Activated T-helper 2 cell treated with anti-CD3 and anti-CD28 coated beads, Interferon-gamma antibody, Interleukin-2, Interleukin-4, amounts not matched to agents 10 μg/mL and 5 μg/mL and 100 μg/mL, durations not matched to agents 14 hours and 24 hours and 36 hours (primary cell): ENCODE measurements at places on chromosomes 3 and 15.

GRCh38 chr15:33722005-33722672, 246.2 kb upstream of the CHRM5 start:
- DNase-seq: no peak

DNA sequence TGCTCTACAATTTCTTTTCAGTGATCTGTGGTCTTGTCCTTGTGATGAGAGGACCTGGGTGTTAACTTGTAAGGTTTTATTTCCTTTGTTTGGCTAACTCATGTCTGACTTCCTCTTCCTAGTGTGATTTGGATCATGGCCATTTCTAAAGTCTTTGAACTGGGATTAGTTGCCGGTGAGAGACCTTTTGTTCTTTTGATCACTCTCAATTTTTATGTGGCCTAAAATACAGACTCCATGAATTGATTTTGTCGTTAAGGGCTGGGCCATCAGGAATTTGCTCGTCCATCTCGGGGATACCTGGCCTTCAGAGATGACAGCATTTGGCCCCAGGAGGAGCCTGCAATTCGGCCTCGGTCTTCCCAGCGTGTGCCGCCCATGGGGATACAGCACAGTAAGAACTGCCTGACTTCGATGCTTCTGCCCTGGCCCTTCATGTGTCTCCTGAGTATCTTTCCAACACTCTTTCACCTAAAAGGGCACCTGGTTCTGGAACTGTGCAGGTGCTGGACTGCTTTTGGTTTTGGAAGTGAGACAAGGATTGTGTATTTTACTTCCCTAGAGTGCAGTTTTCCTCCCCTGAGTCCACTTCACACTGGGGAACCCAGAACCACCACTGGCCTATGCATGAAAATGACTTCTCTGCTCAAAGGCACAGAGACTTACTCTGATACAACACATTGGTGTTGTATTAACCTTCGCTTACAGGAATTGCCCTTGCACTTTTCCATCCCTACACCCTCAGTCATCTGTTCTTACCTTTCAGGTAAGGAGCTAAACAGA, 13.1 kb upstream of the LRRC2 start:
- DNase-seq: no peak

GRCh38 chr3:83457551-83457950, 1501.2 kb upstream of the CADM2 start:
- no peak for DNase-seq

DNA sequence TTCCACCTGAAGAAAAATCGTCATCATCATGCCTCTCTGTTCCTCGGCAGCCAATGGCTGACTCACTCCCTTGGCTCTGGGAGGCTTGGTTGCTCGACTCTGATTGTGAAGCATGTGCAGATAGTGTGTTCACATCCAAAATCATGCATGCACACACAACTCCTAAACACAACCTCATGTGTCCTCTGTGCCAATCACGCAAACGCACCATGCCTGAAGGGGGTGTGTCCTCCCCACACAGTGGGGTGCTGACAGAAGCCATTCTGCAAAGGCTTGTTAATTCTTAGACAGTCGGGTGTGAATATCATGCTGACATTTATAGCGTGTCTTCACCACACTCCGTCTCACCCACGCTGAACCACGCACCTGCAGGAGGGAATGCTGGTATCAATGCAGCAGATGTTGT, 11.4 kb upstream of the CCDC174 start:
- DNase-seq: no peak

DNA sequence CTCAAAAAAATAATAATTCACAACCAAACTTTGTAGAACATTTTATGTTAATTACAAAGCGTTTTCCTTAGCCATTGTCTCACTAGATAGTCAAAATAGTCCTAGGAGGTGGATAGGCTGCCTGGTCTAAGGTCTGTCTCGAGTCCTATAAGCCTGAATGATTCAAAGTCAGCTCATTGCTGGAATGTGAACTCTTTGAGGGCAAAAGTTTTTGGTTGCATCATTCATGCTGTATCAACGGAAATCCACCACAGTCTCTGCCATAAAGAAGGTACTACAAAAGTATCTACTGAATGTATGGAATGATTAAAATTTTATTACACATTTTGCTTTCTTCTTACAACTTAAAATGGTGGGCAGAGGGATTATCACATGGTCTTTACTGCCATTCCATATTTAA, 387.3 kb upstream of the RARB start:
- no peak for DNase-seq

GRCh38 chr3:128278130-128278529, 124.8 kb downstream of the EEFSEC start:
- no peak for DNase-seq
